Natural killer cell (primary cell): ENCODE measurements at places on chromosomes 3 and 15. TPM values are rescaled to one million over a fixed set of nuclear protein-coding genes. Genes with fewer than 3 reads are reported as not detected.

GRCh38 chr3:172705170-172705569 lies 5.7 kb downstream of the NCEH1 start:
- H3K4me1 ChIP-seq = peaks cover 5% of the 10 kb centered on the region
- H3K36me3 ChIP-seq = no peaks in the 10 kb centered on the region
- DNase-seq = no peak

GRCh38 chr3:52452570-52453221 lies 1.1 kb downstream of the TNNC1 start:
- H3K36me3 ChIP-seq = no peaks in the 10 kb centered on the region
- H3K4me3 ChIP-seq = no peak overlapping the region
- no peak for DNase-seq
- peaks cover 33% of the 10 kb centered on the region for H3K4me1 ChIP-seq

DNA sequence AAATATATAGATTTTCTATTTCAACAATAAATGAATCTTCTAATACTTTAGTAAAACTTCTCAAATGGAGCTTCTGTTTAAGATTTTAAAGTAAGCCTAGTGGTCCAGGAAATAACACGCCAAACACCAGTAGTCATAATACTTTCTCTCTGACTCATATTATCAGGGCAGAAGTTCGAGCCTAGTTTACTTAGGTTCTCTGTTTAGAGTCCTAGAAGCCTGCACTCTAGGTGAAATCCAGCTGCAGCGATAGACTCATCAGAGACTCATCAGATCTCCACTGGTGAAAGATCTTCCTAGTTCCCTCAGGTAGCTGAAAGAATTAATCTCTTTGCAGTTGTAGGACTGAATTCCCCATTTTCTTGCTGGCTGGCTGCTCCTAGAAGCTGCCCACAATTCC lies 552.5 kb upstream of the ROBO2 start:
- no peak overlapping the region for H3K4me3 ChIP-seq
- H3K4me1 ChIP-seq = no peaks in the 10 kb centered on the region
- no peaks in the 10 kb centered on the region for H3K36me3 ChIP-seq
- no peak for DNase-seq

DNA sequence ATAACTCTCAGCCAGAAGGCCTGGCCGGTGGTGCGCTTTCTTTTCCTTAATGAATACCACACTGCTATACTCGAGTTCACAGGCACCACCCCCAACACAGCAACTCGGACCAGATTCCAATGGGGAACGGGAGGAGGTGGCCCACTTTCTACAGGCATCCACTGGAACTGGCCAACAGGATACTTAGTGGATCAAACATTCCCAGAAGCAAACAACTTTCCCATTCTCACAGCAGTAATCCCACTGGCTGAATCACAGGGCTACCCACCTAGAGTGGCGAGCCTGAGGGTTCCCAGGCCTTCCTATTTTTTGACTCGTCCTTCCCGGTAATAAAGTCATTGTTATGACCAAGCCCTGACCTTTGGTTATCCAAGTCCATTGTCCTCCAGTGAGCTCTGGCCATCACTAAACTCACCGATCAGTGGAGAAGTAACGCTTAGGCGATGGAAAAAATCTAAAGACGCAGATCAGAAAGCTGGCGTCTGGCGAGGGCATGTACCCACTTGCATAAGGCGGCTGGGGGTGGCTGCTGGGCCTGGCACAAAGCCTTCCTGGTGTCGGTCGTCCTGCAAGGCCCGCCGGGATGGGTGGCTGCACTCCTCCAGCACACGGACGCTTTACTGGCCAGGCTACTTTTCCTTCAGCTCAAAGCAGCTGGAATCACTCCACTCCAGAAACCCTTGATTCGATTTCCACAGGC lies 1.2 kb downstream of the EOGT start:
- H3K4me1 ChIP-seq = peaks cover 7% of the 10 kb centered on the region
- no peak overlapping the region for H3K4me3 ChIP-seq
- H3K27ac ChIP-seq = no peak overlapping the region
- DNase-seq = no peak
- no peaks in the 10 kb centered on the region for H3K27me3 ChIP-seq

DNA sequence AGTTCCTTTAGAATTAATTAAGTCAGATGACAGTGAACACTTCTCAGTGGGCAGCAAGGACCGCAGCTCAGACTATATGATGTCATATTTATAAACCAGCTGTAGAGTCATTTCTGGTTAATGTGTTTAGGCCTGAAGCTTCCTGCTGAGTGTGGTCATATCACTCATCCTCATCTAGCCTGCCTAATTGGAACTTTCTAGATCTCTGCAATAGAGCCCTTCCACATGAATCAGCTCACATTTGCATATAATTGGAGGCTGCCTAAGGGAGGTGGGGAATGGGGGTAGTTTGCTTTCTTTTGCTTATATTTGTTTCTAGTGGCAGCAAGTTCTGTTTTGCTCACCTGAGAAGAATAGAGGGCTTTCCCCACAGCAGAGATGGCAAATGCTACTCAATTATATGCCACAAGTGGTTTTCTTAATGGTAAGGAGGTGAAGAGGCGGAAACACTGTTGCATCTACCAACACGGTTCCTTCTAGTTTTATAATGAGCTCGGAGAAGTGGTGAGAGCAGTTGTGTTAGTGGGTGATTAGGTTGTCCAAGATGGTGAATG lies 148.1 kb downstream of the KLHL25 start:
- peaks cover 9% of the 10 kb centered on the region for H3K36me3 ChIP-seq
- peak overlapping the region; percentile 85 for H3K27ac ChIP-seq
- H3K27me3 ChIP-seq = no peaks in the 10 kb centered on the region
- DNase-seq = peak; percentile 50
- H3K4me1 ChIP-seq = peaks cover 44% of the 10 kb centered on the region
- no peak overlapping the region for H3K4me3 ChIP-seq

DNA sequence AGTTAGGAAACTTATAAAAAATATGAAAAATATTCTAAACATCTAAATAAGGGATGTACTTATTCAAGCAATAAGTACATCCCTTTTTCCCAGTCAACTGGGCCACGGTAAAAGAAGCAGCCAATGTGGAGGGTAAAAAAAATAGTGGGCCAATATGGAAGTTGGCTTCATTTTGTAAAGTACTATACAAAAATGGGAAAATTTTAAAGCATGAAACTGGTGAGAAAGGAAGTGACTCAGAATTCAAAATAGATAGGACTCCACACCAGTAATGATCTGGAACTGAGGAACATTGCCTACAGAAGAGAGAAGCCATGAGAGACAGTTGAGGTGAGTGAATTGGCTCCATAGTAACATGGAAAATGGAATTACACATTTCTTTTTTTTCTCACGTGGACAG lies 108.9 kb downstream of the FNDC3B start:
- H3K36me3 ChIP-seq = no peaks in the 10 kb centered on the region
- H3K27ac ChIP-seq = peak overlapping the region; percentile 81
- no peak overlapping the region for H3K4me3 ChIP-seq
- no peaks in the 10 kb centered on the region for H3K27me3 ChIP-seq
- H3K4me1 ChIP-seq = peaks cover 39% of the 10 kb centered on the region

GRCh38 chr15:28969511-28970085 lies 83.8 kb downstream of the APBA2 start:
- no peak overlapping the region for H3K4me3 ChIP-seq
- H3K27me3 ChIP-seq = no peaks in the 10 kb centered on the region
- peaks cover 3% of the 10 kb centered on the region for H3K4me1 ChIP-seq

Gene TNIK
- total RNA-seq = 93.7 TPM

Gene OR5K2
- total RNA-seq = not detected

Gene GOLGA8T
- 4.0 TPM for total RNA-seq
